ENCODE measurements at places on chromosomes 1 and 21.

- DNase-seq, result no peak
Measured at GRCh38 chr1:232416026-232416568, 213.8 kb downstream of the SIPA1L2 start.

DNA sequence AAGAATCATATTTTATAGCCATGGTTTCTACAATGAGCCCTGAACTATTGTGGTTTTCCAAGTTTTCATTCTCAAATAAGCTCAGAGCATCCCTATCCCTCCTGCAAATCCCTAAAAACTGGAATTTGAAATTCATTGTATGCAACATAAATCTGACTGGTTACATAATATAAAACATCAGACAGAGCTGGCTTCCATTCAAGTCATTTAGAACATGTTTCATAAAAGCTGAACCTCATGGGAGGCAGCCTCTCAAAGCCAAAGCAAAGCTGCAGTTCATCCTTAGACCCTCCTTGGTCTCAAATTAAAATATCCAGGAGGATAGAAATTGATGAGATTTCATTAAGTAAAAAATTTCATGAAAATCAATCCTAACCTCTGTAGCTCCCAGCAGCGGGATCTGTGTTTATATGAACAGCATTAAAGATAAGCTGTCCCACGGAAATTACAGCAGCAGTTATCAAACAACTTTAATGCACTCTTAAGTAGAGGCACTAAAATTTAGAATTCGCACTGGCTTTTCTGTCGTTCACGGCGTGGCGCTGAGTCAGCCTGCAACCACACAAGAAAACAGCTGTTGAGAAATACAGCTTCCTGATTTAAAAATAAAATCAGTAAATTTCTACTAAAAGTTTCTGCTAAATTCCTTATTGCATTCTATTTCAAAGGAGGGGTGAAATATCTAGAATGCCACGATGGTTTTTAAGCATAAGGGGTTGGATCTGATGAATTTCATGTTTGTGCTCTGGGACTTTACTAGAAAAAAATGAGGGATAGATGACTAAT is 99.9 kb upstream of the TIAM1 start:
- peak; percentile 4 for DNase-seq

DNA sequence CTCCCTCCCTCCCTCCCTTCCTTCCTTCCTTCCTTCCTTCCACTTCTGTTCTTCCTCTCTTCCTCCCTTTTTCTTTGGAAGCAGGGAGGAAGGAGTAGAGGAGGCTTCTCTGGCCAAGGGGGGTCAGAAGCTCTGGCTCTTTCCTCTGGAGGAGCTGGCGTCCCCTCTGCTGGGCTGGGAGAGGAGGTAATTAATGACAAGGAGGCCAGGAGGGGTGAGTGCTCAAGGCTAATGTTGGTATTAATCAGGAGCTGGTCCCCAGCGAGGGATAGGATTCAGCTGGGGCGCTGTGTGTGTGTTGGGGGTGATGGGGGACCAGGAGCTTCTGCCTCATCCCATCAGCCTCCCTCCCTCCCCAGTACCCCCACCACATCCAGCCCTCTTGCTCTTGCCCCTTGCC is 6.2 kb upstream of the PEAR1 start:
- no peak for DNase-seq

DNA sequence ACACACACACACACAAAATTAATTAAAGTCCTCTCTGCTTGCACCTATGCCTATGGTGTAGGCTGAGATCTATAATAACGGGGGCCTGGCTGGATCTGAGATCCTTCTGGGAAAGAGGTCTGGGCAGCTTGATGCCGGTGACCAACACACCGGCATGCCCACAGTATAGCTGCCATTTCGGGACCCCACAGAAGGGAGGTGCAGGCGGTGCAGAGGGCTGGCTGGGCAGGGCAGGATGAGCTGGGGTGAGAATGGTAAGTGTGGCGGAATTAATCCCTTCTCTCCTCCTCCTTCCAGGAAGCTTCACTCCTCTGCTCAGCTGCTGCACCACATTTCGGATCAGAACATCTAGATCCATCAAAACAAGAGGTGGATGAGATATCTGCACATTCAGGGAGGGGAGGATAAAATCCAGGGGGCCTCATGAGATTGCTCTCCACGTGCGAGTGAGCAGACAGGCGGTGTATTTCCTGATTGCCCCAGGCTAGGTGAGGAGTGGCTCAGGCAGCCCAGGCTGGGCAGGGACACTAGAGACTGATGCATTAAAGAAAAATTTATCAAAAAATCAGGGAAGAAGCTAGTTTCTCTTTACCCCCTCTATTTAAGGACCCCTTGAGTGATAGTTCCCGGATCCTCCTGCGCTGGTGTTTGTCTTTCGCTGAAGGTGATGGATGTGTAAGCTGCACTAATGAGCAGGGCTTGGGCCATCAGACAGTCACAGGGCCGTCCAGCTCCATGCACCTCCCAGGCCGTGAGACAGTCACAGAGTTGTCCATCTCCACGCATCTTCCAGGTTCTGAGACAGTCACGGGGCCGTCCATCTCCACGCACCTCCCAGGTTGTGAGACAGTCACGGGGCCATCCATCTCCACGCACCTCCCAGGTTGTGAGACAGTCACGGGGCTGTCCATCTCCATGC is 449.9 kb downstream of the PTPRU start:
- no peak for DNase-seq

DNA sequence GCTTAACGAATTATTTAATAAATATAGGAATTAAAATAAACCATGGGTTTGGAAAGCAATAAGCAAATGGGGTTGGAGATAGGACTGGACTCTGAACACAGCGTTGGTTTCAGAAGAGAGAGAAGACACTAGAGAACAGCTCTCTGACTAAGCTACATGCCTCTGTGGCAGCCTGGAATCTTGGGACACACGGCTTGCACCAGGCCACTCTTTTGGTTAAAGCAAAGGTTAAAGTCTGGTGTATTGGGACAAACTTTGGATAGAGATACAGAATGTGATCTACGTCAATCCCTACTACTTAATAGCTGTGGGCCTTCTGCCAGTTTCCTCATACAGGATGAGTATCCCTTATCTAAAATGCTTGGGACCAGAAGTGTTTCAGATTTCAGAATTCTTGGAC is 49.7 kb upstream of the HSD17B7 start:
- no peak for DNase-seq

DNA sequence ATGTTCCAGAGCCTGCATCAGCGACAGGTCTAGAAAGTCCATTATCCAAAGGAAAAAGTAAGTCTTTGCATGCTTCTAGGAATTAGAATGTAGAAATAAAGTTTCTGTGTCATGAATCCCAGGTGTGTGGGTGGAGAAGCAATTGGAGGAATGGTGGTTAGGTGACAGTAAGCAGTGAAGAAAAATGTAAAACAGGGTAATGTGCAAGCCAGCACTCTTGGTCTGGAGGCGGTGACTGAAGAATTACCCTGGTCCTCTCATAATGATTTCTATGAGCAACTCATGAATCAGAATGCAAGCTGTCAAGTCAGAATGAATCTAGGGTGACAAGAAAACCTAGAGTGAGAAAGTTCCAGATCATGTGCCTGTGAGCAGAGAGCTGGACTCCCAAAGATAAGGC is 33.6 kb downstream of the PLPPR4 start:
- no peak for DNase-seq

DNA sequence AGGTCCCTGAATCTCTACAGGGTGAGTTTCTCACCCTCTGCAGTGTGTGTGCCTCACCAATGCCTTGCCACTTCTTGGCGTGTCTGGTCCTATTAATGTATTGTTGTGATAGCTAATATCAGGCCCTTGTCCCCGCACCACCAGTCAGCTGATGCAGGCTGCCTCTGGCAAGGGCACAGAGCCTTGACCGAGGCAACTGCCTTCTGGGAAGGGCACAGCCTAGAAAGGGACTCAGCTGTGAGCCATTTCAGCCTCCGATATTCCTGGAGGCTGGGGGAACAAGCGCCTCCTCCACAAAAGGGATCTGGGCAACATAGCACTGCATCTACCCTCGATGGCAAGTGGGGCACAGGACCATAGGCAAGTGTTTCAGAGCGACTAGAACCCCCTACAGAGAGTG is 27.0 kb downstream of the IL10RB start:
- no peak for DNase-seq

DNA sequence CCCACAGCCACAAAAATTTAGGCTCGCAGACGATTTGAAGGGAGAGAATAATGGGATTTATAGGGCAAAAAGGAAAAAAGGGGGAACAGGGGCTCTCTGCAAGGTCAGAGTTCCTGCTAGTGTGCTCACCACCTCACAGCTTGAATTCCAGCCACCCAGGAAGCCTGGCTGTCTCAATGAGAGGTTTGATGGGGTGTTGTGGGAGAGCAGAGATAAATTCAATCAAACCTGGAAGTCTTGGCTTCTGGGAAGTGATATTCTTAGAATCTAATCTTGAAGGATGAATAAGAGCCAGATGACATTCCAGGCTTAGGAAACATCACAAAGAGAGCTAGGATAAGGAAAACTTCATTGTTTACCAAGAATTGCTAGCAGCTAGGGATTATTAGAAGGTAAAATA is 47.4 kb upstream of the C21orf91 start:
- DNase-seq, result no peak

DNA sequence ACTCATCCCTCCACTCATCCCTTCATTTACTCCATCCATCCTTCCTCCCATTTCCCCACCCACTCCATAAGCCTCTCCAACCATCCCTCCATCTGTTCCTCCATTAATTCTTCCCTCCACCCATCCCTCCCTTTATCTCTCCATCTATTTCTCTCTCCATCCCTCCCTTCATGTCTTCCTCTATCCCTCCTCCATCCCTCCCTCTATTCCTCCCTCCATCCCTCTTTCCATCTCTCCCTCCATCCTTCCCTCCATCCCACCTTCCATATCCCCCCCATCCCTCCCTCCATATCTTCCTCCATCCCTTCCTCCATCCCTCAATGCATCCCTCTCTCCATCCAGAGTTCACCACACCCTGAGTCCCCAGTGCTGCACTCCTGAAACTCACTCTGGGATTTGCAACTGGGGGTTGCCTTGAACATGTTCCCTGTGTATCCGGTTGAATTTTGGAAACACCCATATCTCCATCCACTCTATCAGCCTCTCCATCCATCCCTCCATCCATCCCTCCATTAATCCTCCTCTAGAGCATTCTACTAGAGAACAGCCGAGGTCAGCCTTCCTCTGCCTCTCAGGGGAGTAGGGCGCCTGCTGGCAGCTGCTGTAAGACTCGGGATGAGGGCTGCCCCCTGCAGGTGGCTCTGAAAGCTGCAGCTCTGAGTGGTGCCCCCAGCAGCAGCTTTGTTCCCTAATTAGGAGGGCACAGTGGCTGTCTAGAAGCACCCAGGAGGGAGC is 39.4 kb downstream of the ABCG1 start:
- DNase-seq, result peak; percentile 82

Measured in CD4-positive, alpha-beta T cell treated with Interleukin-21 for 1 hour (primary cell).